Purkinje cell (primary cell): ENCODE measurements at places on chromosomes 3 and 15. TPM values are rescaled to one million over a fixed set of nuclear protein-coding genes. Genes with fewer than 3 reads are reported as not detected.

Gene PFKFB4
- polyA plus RNA-seq, result 0.43 and 2.6 TPM in 2 replicates

Gene BFSP2
- polyA plus RNA-seq, result not detected in 2 replicates

Gene PTPN9
- 3.5 and 4.9 TPM in 2 replicates for polyA plus RNA-seq

Gene KATNBL1
- 26.5 and 30.7 TPM in 2 replicates for polyA plus RNA-seq

Gene MAP6D1
- 8.7 and 13.6 TPM in 2 replicates for polyA plus RNA-seq

Gene FBXL22
- 0.45 TPM in 1 of 2 replicates, not detected in the other for polyA plus RNA-seq
